ENCODE measurements at places on chromosomes 11 and 22.

DNA sequence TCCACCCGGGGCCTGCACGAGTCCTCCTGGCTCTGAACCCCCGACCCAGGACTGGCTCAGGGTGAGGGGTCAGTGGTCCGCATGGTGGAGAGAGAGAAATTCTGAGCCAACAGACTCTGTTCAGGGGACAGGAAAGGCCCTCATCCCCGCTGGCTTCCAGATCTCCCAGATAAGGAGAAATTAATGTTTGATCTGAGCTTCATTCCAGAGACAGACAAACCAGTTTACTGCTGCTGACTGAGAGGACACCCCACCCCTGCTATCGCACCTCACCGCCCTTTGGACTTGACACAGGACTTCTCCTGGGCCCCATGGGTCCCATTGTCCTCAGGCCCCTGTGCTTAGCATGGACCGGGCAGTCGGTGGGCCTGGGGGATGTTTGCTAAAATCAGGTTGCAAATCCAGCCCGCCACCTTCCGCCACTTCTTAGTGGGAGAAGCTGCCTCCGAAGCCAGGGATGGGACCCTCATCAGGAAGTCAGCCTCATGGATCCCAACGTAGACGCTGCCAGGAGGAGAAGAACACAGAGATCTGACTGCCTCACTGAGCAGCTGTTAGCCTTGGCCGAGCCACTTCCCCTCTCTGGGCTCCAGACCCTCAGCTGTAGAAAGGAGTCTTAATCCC, 11.2 kb upstream of the UPK3A start:
- no peak for DNase-seq

DNA sequence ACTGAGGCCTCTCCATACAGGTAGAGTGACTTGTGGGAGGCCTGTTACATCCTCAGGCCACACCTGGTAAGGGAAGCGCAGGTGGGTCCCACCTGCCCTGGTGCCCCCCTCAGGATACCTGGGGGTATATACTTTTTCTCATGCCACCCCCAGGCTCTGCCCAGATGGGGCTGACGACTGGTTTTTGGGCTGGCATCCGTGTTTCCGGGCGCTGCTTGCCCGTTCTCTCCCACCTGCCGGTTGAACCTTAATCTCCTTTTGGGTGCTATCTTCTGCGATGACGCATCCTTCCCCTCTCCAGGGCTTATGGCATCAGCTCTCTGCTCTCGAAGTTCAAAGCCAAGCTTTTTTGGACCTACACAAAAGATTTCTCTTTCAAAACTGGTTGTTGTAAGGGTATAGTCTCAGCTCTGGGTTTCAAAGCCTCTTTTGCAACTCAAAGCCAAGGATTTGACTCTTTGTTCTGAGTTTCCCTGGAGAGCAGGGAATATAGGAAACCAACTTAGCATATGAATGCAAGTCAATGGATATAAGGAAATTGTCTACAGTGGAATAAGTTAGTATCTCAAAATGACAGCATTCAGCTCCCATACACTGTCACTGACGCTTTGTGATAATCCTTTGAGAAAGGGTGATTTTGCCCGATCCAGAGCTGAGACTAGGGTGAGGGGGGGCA, 8.6 kb upstream of the LRRC10B start:
- DNase-seq = no peak

- DNase-seq = peak; percentile 24
Measured at GRCh38 chr11:120057595-120058581, 80.0 kb downstream of the TRIM29 start.

DNA sequence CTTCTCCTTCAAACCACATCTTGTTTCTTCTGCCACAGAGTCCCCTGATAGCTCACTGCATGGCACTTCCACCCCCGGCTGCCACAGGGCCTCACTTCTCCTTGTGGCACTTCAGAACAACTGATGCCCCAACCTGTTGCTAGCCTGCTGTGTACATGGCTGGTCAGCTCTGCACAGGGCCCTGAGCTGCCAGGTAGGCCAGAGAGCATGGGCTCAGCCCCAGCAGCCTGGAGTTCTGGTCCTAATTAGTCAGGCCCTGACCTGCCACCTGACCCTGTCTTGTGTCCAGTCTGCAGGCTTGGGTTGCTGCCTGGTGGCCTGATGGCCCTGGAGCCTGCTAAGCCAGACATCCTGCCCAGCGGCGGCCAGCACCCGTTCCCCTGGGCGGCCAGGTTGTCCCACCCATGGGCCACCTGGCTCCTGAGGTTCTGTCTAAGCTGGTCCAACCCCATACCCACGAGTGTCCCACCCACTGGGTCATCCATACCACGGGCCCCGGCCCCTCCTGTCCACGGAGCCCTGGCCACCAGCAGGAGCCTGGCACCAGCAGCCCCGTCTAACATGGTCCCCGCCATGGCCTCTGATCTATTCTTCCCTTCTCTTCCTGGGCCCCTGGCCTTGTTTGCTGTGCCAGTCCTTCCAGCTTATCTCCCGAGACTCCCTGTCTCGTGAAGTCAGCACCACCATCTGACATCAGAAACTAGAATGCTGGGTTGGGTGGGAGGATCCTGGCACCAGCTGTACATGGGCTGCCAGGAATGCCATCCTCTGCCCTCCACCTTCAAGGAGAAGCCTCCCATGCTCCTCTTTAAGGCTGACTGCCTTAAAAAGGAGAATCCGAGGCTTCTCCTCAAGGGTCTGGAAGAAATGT, 3.1 kb upstream of the CERK start:
- DNase-seq = no peak

DNA sequence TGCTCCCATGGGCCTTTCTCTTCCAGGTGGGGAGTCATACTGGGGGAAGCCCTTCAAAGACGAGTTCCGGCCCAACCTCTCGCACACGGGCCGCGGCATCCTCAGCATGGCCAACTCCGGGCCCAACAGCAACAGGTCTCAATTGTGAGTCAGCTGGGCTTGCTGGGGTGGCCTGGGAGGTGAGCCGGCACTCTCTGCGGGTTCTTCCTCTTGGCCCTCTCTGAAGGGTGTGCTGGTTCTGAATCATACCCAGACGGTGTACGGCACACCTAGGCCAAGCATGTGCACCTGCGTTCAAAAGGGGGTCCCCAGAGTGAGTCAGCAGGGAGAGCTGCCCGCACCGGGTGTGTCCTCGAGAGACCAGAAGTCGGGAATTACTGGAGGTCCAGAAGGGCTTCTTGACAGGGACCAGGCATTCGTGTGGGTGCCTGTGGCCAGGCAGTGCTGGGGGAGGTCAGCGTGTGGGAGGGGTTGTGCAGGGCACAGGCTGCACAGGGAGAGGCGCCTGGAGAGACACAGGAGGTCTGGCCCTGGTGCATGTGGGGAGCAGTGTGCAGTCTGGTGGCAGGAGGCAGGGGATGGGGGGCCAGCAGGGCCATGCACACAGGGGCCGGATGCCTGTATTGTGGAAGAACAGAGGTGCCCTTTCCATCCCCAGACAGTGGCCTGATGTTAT, 23.0 kb downstream of the PPIL2 start:
- no peak for DNase-seq

GRCh38 chr11:65870706-65871681, 1.6 kb downstream of the EFEMP2 start:
- peak; percentile 86 for DNase-seq

- DNase-seq = no peak
Measured at GRCh38 chr22:44740307-44740706, 12.1 kb upstream of the ARHGAP8 start.
